ENCODE measurements at places on chromosomes 16 and 17.

DNA sequence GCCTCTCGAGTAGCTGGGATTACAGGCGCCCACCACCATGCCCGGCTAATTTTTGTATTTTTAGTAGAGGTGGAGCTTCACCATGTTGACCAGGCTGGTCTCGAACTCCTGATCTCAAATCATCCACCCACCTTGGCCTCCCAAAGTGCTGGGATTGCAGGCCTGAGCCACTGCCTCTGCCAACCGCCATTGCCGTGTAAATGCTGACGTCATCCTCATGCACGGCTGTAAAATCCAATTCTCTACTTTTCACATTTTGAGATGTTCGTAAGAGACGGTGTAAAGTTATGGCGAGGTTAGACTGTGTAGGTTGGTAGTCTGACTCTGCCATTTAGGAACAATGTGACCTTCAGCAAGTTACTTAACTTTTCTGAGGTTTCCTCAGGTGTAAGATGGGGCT, 1.7 kb upstream of the DNAJA2 start:
- DNase-seq, result no peak

GRCh38 chr17:27579897-27580321, 51.1 kb upstream of the LGALS9 start:
- no peak for DNase-seq

DNA sequence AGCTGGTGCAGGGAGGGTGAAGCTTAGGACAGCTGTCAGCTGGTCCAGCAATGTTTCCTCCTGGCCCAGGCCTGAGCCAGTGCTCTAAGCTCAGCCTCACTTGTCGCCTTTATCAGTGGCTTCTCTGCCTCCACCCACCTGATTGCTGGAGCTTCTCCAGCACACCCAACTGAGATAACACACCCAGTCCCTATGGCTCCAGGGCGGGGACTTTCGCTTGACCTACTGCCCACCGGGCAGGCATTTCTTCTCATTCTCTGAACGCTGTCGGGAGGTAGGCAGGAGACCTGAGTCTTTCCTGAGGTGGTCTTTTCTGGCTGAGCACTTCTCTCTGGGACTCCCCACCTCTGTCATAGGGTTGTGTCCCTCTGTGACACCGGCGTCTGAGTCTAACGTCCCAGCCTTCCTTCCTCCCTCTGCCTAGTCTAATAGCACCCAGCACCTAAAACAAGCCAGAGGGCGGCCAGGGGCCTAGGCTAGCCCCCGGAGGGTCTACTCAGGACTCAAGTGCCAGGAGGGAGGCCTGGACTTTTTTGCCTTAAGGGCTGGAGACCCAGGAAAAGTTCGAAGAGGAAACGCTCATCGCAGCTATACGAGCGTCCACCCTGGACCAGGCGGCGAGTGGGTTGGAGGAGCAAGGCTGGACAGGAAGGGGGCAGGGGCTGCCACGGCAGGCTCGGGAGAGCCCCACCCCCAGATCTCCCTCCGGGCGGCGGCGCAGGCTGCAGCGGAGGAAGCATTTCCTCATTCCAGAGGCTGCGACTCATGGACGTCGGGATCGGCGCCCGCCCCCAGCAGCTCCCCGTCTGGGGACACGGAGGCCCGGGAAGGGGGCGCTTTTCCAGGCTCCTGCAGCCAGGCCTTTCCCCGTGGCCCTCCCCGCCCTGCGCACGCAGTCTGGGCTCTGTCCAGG, 756 bp downstream of the TAX1BP3 start:
- no peak for DNase-seq

DNA sequence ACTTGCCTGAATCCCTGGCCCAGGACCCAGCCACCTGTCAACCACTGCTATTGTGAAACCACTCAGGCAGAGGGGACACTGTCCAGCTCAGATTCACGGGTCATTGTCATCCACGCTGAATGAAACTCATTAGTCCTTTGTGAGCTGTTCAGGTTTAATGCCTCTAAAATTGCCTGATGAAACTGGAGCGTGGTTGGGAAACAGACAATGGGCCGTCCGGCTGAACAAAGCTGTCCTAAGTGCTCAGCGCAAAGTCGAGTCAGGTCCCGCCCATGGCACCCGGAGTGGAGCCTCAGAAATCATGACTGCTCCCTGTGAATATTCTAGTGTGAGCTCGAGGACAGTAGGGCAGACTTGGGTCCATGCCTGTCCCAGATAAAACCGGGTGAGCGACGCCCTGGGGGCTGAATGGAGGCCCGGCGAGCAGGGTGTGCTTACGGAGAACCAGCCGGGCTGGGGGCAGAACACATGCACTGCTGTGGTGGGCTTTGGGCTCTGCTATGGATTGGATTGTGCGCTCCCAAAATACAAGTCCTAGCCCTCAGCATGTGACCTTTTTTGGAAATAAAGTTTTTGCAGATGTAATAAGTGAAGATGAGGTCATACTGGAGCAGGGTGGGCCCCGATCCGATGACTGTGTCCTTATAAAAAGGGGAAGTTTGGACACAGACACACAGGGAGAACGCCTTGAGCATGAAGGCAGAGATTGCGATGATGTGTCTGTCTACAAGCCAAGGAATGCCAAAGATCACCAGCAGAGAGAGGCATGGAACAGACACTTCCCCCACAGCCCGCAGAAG, 12.9 kb upstream of the CMIP start:
- no peak for DNase-seq

GRCh38 chr17:60461584-60461983, 39.3 kb downstream of the CHCT1 start:
- DNase-seq, result no peak

DNA sequence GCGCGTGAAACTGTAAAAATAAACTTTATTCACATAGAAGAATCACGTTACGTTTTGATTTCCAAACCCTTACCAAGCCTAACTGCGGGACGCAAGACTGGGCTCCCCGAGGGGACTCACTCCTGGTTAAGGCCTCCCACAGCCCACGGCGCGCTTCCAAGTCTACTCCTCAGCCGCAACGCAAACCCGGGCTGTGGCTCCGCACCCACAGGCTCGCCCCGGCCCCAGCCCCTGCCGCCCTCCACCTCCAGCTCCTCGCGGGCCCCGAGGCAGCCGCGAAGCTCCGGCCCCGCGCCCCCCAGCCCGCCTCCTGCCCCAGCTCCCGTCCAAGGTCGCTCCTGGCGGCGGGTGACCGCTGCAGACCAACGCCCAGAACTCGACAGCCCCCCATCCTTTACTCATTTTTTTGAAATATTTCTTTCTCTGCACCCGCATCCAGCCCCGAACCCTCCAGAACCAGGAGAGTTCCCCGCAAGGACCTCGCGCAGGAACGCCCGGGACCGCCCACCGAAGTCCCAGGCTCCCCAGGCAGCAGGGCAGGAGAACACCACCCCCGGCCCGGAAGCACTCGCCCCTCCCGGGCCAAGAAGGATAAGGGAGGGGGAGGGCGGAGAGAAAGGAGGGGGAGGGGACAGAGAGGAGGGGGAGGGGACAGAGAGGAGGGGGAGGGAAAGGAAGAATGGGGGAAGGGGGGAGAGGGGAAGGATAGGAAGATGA, 912 bp downstream of the USP22 start:
- DNase-seq, result peak; percentile 81

DNA sequence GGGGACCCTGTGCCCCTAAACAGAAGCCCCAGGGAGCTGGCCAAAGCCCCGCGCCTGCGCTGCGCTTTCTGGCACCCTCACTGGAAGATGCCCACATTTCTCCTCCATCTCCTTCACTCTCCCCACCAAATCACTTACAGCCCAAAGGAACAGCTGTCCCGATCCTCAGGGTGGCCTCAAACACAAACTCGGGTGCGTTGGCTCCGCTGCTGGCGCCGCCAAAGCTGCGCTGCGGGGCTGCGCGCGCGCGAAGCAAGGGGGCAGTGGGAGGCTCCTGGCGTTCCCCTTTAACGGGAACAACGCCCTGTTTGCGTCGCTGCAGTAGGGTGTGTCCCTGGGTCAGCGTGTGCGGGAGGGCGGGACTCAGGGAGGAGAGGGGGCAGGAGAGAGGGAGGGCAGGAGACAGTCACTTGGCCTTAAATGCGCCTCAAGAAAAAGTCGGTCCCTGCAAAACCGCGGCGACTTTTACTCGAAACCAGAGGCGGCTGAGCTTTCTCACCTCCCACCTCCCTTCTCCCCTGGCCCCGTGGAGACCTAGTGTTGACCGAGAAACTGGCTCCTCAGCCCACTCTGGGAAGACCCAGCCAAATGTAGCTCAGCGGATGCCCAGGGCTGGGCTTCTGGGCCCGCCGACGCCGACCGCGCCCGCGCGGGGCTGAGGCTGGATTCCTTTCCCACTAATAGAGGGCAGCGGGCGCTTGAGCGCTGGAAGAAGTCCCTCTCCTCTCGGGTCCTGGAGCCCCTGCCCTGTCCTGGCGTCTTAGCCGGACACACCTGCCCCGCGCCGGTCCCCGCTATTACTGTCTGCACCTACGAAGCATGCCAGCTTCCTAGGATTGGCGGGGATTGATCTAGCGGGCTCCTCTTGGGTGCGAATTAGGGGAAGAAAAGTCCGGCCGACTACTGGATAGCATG, 2.6 kb downstream of the PMP22 start:
- peak; percentile 30 for DNase-seq
